ENCODE measurements at places on chromosomes 2 and 18.

DNA sequence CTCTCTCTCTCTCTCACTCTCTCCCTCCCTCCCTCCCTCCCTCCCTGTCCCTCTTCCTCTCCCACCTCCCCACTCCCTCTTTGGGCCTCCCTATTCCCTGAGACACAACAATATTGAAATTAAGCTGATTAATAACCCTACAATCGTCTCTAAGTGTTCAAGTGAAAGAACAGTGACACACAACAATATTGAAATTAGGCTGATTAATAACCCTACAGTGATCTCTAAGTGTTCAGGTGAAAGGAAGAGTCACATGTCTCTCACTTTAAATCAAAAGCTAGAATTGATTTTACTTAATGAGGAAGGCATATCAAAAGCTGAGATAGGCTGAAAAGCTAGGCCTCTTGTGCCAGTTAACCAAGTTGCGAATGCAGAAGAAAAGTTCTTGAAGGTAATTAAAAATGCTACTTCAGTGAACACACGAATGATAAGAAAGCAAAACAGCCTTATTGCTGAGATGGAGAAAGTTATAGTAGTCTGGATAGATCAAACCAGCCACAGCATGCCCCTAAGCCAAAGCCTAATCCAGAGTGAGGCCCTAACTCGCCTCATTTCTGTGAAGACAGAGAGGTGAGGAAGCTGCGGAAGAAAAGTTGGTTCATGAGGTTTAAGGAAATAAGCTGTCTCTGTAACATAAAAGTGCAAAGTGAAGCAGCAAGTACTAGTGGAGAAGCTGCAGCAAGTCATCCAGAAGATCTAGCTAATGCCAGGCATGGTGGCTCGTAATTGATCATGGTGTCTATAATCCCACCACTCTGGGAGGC is 21.3 kb downstream of the MALT1 start:
- DNase-seq, result peak; percentile 48

- DNase-seq, result no peak
Measured at GRCh38 chr2:64296140-64296480, 151.9 kb upstream of the PELI1 start.

GRCh38 chr18:398935-399630 is 101.4 kb downstream of the COLEC12 start:
- DNase-seq, result no peak

- no peak for DNase-seq
Measured at GRCh38 chr2:201882353-201883090, 76.2 kb downstream of the CDK15 start.

GRCh38 chr2:80255918-80256781 is 48.4 kb downstream of the LRRTM1 start:
- no peak for DNase-seq

- no peak for DNase-seq
Measured at GRCh38 chr18:32200766-32201165, 10.9 kb downstream of the MEP1B start.

- no peak for DNase-seq
Measured at GRCh38 chr2:132758995-132759394, 89.0 kb upstream of the LYPD1 start.

DNA sequence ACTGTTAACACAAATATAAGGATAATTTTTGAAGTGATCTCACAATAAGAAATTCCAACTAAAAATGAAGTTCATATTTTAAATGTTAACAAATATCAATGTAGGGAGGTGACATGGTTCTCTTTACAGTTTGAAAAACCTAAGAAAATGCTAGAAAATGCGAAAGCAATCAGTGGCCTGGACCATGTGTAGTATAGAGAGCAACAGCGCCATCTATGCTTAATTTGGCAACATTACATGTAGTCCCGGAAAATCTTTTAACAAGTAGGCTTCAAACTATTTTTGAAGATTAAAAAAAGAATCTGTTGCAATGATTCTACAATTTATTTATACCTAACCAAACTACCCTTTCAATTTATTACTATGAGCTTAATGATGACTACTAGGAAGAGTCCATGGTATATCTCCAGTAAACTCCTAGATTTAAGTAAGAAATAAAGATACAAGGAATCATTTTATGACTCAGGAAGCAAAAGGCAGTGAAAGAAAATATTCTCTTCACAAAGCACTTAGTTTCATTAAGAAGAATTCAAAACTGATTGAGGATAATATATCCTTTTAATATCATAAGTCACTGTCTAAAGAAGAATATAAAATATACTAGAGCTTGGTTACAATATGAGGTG is 33.3 kb downstream of the NDUFA10 start:
- peak; percentile 60 for DNase-seq

GRCh38 chr2:219642465-219643083 is 15.1 kb downstream of the SLC4A3 start:
- peak; percentile 93 for DNase-seq

GRCh38 chr2:190369635-190370034 is 26.2 kb downstream of the INPP1 start:
- DNase-seq, result no peak

DNA sequence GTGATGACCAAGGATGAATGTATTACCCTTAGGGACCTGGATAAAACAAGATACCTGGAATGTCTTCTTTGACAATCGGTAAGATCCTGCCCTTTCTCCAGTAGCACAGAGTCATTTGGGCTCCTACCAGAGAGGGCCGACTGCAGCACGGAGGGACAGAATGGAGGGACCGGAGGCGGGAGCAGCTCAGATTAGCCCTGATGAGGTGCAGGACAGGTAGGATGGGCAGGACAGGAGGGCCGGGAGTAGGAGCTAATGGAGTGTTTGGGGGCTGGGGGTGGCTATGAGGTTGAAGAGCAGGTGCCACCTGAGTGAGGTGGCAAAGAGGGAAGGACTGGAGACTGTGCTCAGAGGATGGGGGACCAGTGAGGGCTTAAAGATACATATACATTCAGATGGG is 9.9 kb upstream of the PRELID3A start:
- no peak for DNase-seq

DNA sequence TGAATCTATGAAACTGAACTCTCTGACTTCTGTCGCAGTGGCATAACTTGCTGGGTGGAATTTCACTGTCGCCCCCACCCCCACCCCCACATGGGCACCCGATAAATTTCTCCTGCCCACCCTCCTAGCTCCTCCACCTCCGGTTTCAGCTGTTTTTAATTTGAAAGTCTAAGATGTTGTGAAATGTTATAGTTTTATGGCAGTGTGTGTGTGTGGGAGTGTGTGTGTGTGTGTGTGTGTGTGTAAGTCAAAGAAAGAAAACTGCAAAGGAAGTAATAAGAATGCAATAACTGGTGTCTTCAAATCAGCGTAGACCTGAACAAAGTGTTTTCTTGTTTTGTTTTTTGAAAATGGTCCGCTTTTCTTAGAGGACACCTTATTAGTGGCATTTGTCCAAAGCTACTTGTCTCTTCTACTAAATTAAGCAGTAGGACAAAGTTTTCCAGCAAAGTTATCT is 388 bp downstream of the DTNA start:
- no peak for DNase-seq

GRCh38 chr2:144937910-144938709 is 418.2 kb upstream of the ZEB2 start:
- no peak for DNase-seq

DNA sequence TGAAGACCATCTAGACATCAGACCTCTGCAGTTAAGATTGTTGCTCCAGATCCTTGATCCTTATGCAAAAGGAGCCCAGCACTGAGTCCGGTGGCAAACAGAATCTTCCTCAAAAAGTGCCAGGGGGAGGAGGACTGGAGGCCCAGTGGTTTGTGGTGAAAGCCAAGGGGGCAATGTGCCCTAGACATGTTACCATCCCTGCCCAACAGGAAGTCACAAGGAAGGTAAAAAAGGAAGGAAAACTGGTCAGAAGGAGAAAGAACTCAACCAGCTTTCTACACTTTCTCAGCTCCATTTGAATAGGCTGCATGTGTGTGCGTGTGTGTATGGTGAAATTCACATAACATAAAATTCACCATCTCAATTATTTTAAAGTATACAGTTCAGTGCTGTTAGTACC is 25.0 kb upstream of the KDM3A start:
- no peak for DNase-seq

- DNase-seq, result no peak
Measured at GRCh38 chr2:192206399-192206798, 11.7 kb upstream of the TMEFF2 start.

DNA sequence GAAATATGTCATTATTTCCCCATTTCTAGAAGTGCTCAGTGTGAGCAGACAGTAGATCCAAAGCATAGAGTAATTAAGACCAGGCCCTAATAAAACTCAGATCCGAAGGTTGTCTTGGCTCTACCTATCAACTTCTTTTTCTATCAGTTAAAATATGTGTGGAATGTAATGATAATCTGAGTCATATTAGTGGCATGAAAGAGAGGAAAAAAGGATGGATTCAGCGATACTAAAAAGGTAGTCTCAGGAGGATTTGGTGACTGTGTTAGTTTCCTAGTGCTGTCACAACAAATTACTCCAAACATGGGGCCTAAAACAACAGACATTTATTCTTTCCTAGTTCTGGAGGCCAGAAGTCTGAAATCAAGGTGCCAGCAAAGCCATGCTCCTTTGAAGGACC is 103.7 kb upstream of the NABP1 start:
- DNase-seq, result no peak

GRCh38 chr2:181008407-181008806 is 28.0 kb downstream of the UBE2E3 start:
- DNase-seq, result no peak

- DNase-seq, result no peak
Measured at GRCh38 chr18:56257205-56257604, 381.2 kb downstream of the TXNL1 start.

GRCh38 chr2:45014016-45014702 is 4.9 kb upstream of the SIX2 start:
- no peak for DNase-seq

- no peak for DNase-seq
Measured at GRCh38 chr2:33485051-33485450, 8.6 kb downstream of the RASGRP3 start.

GRCh38 chr18:61995618-61996017 is 102.8 kb upstream of the RNF152 start:
- no peak for DNase-seq

GRCh38 chr2:206515580-206515979 is 72.2 kb downstream of the ADAM23 start:
- no peak for DNase-seq

- DNase-seq, result no peak
Measured at GRCh38 chr2:46372475-46372874, 75.3 kb downstream of the EPAS1 start.

GRCh38 chr18:8623549-8624106 is 14.4 kb downstream of the RAB12 start:
- peak; percentile 30 for DNase-seq

DNA sequence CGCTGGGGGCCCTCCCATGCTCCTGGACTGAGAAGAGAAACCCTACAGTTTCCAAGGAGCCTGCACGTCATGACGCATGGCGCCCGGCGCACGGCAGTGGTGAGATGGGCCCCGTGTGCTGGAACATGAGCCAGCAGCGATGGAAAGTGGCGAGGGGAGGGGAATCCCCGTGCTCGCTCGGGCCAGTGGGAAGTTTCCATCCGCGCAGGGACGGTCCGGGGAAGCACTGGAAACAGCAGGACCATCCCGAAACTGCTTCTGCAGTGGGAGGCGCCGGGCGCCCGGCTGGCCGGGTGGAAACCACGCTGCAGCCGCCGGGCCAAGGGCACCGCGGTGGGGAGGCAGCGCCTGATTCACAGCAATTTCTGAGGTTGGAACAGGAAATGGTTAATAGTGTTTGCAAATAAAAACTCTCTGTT is 4.9 kb upstream of the PDCD1 start:
- DNase-seq, result peak; percentile 53

All from CD4-positive, alpha-beta T cell treated with Interleukin-4 for 1 hour (primary cell).